Activated CD8-positive, alpha-beta memory T cell treated with anti-CD3 and anti-CD28 coated beads for 1 hour (primary cell): ENCODE measurements at places on chromosomes 4 and X.

- no peak for DNase-seq
Measured at GRCh38 chr4:139154952-139155557, 22.0 kb downstream of the ELF2 start.

DNA sequence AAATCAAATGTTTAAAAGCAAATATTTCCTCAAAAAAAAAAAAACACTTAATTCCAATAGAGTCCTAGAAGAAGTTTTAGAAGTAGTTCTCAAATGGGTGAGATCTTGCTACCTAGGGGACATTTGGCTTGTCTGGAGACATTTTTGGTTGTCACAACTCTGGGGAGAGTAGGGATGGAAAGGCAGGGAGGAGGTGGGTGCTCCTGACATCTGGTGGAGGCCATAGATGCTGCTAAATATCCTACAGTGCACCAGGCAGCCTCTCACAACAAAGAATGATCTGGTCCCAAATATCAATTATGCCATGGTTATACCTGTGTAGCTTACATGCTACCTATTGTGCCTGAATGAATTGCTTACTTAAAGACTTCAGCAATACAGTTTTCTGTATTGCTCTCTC lies 46.8 kb downstream of the CPE start:
- no peak for DNase-seq

- no peak for DNase-seq
Measured at GRCh38 chr4:38923746-38924145, 56.1 kb downstream of the FAM114A1 start.

GRCh38 chr4:171954650-171955049 lies 141.4 kb downstream of the GALNTL6 start:
- DNase-seq: no peak

- no peak for DNase-seq
Measured at GRCh38 chr4:1589098-1589497, 95.0 kb downstream of the FAM53A start.

GRCh38 chr4:123259676-123260646 lies 136.6 kb upstream of the SPRY1 start:
- DNase-seq: no peak

DNA sequence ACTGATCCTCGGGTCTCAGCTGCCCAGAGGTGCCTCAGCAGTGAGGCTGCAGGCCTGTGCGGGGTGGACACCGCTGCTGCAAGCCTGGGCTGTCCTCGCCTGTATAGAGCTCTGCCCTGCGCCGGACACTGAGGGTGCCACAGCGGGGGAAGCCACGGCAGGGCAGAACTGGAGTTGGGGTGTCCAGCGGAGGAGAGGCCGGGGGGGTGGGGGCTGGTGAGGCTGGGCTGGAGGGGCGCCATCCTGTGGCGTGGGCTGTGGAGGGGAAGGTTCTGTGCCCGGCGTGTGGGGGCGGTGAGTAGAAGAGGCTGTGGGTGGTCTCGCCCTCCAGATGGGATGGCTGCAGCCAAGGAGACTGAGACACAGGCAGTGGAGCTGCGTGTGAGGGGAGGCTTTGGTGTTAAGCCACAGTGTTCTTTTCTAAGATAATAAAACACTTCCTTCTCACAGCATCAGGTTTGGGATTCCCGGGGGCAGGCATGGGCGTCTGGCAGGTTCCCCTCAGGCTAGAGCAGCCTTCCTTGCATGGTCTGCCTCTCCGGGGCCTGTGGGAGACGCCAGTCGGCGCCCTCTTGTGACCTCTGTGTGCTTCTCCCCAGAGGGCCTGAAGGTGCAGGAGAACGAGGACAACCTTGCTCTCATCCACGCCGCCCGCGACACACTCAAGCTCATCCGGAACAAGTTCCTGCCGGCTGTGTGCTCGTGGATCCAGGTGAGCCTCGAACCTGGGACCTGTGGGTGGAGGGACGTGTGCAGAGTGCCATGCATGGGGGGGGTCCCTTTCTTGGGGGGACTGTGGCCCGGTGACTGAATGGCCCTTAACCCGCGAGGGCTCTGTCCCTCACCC lies 7.4 kb downstream of the UVSSA start:
- DNase-seq: no peak

GRCh38 chrX:83108278-83108677 lies 399.8 kb upstream of the POU3F4 start:
- DNase-seq: no peak

DNA sequence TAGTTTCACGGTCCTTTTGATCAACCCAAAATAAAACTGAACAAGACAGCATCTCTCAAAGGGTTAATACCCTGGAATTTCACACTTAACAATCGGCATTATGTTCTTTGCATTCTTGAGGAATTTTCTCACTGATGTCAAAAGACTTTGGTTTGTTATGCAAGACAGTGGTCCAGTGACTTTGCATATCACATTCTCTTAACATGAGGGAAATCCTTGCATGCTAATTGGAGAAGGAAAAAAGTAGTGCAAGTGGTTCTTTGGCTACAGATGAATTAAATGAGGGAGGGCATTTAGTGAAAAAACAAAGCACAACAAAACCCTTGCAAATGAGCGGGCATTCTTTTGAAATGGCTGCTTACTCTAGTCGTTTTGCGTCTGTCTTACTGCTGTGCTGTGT lies 105.1 kb upstream of the LIMCH1 start:
- DNase-seq: no peak

DNA sequence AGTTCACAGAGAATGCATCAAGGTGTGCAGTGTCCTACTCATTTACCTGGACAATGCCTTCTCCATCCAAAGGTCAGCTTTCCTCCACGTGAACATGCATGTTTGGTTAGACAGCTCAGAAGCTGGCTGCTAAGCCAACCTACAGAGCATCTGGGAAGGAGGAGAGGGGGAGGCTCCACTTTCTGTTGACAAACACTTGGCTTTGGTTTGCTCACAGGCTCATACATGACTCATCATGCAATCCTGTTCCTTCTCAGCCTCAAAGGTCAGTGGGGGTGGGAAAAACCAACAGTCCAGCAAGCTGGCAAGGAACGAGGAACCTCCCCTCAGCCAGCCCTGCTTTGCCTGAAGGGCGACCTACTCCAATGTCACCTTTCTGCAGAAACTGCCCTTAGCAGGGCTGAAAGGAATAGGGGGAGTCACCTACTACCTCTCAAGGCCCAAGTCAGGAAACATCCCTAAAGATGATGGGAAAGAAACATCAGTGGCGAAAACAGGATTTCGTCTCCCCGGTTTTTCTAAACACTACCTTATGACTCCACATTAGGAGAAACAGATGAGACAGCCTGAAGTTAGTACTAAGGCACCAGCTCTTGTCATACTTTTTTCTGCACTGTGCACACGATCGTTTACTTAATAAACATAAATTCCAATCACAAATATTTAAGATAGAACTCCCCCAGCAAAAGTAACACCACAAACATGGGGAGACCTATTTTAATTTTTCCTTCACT lies 37.9 kb downstream of the RELL1 start:
- no peak for DNase-seq

DNA sequence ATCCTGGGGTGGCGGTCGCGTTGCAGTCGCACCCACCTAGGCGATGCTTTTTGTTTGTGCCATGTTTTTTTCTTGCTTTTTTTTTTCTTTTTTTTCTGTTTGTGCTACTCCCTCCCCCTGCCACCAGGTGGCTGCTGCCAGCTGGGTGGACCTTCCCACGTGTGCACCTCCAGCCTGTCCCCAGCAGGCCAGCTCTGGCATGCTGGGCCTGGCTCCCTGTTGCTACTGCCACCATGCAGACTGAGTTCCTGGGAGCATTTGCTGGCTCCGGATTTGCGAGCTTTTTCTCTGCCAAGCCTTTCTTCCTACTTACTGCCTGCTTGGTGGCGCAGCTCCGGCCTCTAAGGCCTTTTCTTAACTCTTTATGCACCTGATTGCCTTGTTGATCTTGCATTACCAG lies 161.2 kb upstream of the WDFY3 start:
- no peak for DNase-seq

- DNase-seq: no peak
Measured at GRCh38 chr4:164058776-164059445, 564.4 kb downstream of the TMA16 start.

GRCh38 chr4:144967161-144967560 lies 130.8 kb downstream of the ANAPC10 start:
- DNase-seq: no peak

GRCh38 chr4:61783050-61783449 lies 582.9 kb downstream of the ADGRL3 start:
- DNase-seq: no peak

DNA sequence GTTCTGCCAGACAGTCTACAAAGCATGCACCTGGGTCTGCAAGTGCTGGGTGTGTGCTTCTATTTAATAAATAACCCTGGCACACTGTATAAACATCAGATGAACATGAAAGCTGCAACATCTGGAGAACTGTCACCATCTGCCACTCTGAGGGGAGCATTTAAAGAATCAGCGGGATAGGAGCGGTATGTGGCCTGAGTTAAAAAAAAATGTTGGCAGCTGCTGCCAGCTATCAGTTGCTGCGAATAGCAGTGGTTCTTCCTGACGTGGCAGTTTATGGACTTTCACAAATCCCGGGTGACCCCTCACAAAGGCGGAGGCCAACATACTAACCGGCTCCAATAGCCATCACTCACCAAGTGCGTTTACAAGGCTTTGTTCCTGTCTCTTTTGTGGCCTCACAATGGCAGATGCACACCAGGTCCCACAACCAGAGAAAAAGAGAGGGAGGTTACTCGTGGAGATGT lies 95.1 kb downstream of the RASL11B start:
- DNase-seq: no peak

GRCh38 chrX:129779747-129780146 lies at the start of gene SASH3:
TSS of gene SASH3 (plus strand) at chrX:129779949. CDS start at chrX:129780098, 149 bp downstream.
- DNase-seq: no peak

GRCh38 chr4:122946142-122946541 lies 23.7 kb upstream of the NUDT6 start:
- no peak for DNase-seq

DNA sequence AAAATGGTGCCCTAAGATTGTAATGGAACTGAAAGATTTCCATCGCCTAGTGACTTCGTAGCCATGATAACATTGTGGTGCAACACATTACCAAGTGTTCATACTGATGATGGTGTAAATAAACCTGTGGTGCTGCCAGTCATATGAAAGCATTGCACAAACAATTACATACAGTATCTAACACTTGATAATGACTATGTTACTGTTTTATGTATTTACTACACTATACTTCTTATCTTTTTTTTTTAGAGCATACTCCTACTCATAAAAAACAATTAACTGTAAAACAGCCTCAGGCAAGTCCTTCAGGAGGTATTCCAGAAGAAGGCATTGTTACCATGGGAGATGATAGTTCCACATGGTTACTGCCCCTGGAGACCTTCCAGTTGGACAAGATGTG lies 152.7 kb upstream of the EDNRA start:
- no peak for DNase-seq
